ENCODE measurements at places on chromosomes 3 and 15.

- DNase-seq = no peak
These were observed 76.3 kb upstream of the LIPC start for GRCh38 chr15:58355382-58355971.

GRCh38 chr3:8532251-8532871 is 30.7 kb downstream of the LMCD1 start:
- no peak for DNase-seq

DNA sequence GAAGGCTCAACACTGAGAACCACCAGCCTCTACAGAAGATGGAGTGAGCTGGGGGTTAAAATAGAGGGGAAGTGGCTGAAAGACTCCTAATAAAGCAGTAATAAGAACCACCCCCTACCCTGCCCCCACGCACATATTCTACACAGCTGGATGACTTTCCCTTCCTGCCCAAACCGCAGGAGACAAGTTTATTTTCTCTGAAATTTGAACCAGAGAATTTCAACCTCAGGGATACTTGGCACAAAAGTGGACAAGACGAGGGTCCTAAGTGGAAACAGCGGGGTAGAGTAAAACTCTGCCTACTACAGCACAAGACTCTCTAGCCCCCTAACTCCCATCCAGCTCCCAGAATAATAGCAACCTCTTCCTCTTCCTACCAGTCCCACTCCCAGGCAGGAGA is 28.4 kb downstream of the USF3 start:
- no peak for DNase-seq

DNA sequence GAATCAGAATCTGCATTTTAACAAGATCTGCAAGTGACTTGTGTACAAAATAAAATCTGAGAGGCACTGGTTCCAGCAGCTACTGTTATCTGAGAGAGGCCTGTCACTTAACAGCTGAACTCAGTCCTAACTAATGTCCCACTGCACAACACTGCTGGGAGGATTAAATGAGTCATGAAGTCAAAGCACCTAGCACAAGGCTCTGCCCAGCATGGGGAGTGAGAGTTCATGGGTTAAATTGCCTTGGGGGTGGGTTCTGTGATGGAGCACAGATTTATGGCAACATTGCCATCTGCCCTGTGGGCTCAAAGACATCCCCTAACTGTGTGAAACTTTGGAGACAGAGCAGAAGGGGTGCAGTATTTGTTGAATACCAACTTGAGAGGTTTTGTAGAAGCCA is 250.9 kb downstream of the PLCL2 start:
- DNase-seq = no peak

DNA sequence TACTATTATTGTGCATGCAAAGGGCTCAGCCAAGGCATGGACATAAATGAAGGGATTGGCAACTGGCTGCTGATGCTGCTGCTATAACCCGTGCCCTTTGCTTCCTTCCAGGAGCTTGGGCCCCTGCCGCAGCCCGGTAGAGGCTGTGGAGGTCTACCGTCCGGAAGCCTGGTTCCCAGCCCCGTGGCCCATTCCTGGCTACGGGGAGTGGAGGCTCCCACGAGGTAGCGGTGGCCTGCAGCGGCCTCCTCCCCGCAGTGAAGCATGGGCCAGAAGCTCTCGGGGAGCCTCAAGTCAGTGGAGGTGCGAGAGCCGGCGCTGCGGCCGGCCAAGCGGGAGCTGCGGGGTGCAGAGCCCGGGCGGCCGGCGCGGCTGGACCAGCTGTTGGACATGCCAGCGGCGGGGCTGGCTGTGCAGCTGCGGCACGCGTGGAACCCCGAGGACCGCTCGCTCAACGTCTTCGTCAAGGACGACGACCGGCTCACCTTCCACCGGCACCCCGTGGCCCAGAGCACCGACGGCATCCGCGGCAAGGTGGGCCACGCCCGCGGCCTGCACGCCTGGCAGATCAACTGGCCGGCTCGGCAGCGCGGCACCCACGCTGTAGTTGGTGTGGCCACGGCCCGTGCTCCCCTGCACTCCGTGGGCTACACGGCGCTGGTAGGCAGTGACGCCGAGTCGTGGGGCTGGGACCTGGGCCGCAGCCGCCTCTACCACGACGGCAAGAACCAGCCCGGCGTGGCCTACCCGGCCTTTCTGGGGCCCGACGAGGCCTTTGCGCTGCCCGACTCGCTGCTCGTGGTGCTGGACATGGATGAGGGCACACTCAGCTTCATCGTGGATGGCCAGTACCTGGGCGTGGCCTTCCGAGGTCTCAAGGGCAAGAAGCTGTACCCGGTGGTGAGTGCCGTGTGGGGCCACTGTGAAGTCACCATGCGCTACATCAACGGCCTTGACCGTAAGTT is 15.0 kb downstream of the SPSB4 start:
- DNase-seq = no peak

DNA sequence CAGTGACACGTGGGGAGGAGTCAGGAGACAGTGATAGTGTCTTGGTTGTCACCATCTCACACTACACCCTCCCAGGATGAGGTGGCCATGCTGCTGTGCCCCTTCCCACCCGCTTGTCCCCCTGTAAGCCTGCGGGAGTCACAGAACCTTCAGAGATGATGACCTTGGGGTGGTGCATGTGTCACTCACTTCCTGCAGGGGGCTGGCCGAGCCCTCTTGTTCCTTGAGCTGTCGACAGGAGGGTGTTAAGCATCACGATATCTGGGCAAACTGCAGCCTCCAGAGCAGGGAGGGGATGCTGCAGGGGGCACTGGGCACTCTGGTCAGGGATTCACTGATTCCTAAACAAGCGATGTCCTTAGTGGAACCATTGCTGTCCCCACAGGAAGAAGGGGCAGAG is 27.7 kb downstream of the FAH start:
- no peak for DNase-seq

GRCh38 chr3:148036331-148036876 is 627.2 kb downstream of the ZIC1 start:
- no peak for DNase-seq

- no peak for DNase-seq
These were observed 163.2 kb downstream of the PDZRN3 start for GRCh38 chr3:73461547-73461946.

- DNase-seq = no peak
These were observed 12.8 kb downstream of the FOXL2 start for GRCh38 chr3:138933981-138934691.

GRCh38 chr3:146154995-146155394 is 6.0 kb downstream of the PLOD2 start:
- DNase-seq = no peak

- no peak for DNase-seq
These were observed 603 bp downstream of the PLEKHO2 start for GRCh38 chr15:64842096-64842939.

DNA sequence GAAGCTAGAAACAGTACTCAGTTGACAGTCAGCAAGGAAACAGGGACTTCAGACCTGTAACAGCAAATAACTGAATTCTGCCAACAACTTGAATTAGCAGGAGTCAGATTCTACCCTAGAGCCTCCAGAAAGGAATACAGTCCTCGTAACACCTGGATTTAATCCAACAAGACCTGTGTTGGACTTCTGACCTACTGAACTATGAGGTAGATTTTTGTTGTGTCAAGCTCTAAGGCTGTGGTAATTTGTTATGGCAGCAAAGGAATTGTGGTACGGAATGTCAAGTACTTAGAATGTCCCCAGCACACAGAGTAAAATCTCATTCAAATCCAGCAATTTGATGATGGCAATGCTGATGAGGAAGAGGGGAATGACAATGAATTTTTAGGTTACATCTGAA is 234.1 kb downstream of the LRRN1 start:
- no peak for DNase-seq

Data from hematopoietic multipotent progenitor cell treated with erythropoietin and hydrocortisone succinate and interleukin-3 and kit ligand, for 17 days (in vitro differentiated cells).